ENCODE measurements at places on chromosomes 2 and 18. TPM values are rescaled to one million over a fixed set of nuclear protein-coding genes. Genes with fewer than 3 reads are reported as not detected.

CROCC2 gene
- total RNA-seq, result not detected

FBXO36 gene
- total RNA-seq, result 1.5 TPM

SERPINB11 gene
- total RNA-seq, result not detected

DNA sequence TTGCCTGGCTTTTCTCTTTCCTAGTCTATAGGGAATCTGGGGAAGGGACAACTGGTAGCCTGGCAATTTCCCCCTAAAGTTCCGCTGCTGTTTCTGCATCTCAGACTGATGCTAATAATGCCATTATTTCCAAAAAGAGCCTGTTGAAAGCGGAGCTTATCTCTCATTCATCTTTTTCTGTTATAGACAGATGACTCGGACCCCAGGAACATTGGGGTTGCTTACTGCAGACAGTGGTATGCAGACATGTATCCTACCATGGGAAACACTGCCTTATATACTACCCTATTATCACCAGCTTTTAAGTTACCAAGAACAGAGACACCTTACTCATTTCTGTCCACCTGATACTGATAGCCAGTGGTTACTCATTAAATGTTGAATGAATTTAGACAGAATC is 15.3 kb downstream of the ETAA1 start:
- H3K27ac ChIP-seq, result no peak overlapping the region
- peaks cover 11% of the 10 kb centered on the region for H3K36me3 ChIP-seq
- DNase-seq, result no peak
- H3K4me3 ChIP-seq, result no peak overlapping the region

GRCh38 chr2:104033399-104033798 is 820.5 kb upstream of the POU3F3 start:
- H3K4me3 ChIP-seq, result no peak overlapping the region
- no peak for DNase-seq
- H3K4me1 ChIP-seq, result no peaks in the 10 kb centered on the region
- H3K36me3 ChIP-seq, result no peaks in the 10 kb centered on the region
- no peak overlapping the region for H3K27ac ChIP-seq
- no peaks in the 10 kb centered on the region for H3K27me3 ChIP-seq

- peaks cover 20% of the 10 kb centered on the region for H3K27me3 ChIP-seq
- H3K4me3 ChIP-seq, result no peak overlapping the region
- no peak overlapping the region for H3K27ac ChIP-seq
- no peaks in the 10 kb centered on the region for H3K4me1 ChIP-seq
- no peaks in the 10 kb centered on the region for H3K36me3 ChIP-seq
Measured at GRCh38 chr2:236661762-236662110, 92.1 kb downstream of the ACKR3 start.

- peaks cover 29% of the 10 kb centered on the region for H3K36me3 ChIP-seq
- no peak overlapping the region for H3K27ac ChIP-seq
- peaks cover 13% of the 10 kb centered on the region for H3K4me1 ChIP-seq
- no peak overlapping the region for H3K4me3 ChIP-seq
- no peak for DNase-seq
- H3K27me3 ChIP-seq, result no peaks in the 10 kb centered on the region
Measured at GRCh38 chr2:241182126-241182525, 6.4 kb upstream of the ANO7 start.

DNA sequence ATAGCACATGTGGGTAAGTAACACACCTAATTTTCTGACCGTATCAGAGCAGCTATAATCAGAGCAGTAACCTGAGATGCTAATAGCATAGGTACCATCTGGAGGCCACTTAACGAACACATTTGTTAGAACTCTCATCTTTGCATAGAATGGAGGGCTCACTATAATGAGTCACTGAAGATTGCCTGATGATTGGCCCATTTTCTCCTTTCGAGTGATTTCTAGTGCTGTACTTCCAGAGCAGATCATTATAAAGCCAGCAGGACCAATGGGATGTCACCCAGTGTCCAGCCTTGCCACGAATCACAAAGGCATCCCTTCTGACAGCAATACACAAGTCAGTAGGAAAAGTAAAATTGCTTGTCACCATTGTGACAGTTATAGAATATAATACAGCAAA is 81.7 kb upstream of the REV1 start:
- no peaks in the 10 kb centered on the region for H3K27me3 ChIP-seq
- no peak overlapping the region for H3K4me3 ChIP-seq
- no peak overlapping the region for H3K27ac ChIP-seq
- no peaks in the 10 kb centered on the region for H3K4me1 ChIP-seq

GRCh38 chr2:237581326-237581725 is 9.2 kb downstream of the RAB17 start:
- H3K4me3 ChIP-seq, result no peak overlapping the region
- no peak overlapping the region for H3K27ac ChIP-seq
- H3K27me3 ChIP-seq, result no peaks in the 10 kb centered on the region
- peaks cover 3% of the 10 kb centered on the region for H3K4me1 ChIP-seq
- H3K36me3 ChIP-seq, result no peaks in the 10 kb centered on the region

- H3K4me1 ChIP-seq, result peaks cover 15% of the 10 kb centered on the region
- H3K36me3 ChIP-seq, result peaks cover 18% of the 10 kb centered on the region
- DNase-seq, result no peak
- H3K27me3 ChIP-seq, result no peaks in the 10 kb centered on the region
- H3K4me3 ChIP-seq, result no peak overlapping the region
Measured at GRCh38 chr18:75065251-75066000, 143.5 kb downstream of the PTGR3 start.

DNA sequence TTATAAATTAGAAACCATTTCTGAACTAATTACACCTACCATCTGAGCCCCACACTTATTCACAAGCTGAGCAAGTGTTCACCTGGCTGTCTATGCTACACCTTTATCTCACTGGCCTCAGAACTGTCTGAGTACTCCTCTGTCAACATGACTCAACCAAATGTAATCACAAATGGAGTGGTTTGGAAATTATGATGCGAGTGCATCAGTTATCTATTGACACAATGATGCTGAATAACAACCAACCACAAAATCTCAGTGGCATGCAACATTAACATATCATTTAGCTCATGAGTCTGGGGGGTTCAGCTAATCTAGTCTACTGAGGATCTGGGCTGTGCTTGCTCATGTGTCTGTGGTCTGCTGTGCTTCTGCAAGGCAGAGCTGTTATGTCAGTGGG is 184.2 kb upstream of the NXPH2 start:
- no peak overlapping the region for H3K27ac ChIP-seq
- no peaks in the 10 kb centered on the region for H3K36me3 ChIP-seq
- no peak overlapping the region for H3K4me3 ChIP-seq
- H3K27me3 ChIP-seq, result no peaks in the 10 kb centered on the region
- DNase-seq, result no peak

DNA sequence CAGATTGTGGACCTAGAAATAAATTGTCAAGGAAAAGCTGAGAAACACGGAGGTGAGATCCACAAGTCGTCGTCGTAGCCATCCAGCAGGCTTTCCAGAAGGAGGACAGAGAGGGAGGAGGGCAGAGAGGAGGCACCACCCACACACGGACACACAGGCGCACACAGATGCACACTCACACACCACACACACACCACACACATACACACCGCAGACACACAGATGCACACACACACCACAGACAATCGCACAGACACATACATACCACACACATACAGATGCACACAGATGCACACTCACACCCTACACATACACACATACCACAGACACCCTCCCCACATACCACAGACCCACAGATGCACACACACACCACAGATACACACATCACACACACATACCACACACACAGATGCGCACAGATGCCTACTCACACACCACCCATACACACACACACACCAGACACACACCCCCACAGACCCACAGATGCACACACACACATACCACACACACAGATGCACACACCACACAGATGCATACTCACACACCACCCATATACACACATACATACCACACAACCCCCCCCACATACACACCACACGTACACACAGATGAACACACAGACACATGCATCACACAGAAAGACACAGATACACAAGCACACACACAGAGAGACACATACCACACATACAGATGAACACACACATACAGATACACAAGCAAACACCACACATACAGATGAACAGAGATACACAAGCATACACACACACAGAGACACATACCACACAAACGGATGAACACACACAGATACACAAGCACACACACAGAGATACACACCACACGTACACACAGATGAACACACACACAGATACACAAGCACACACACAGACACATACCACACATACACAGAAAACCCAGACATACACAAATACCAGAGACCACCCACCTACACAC is 12.7 kb upstream of the BOK start:
- peaks cover 22% of the 10 kb centered on the region for H3K27me3 ChIP-seq
- peaks cover under 1% of the 10 kb centered on the region for H3K4me1 ChIP-seq
- no peaks in the 10 kb centered on the region for H3K36me3 ChIP-seq
- no peak overlapping the region for H3K4me3 ChIP-seq

- no peaks in the 10 kb centered on the region for H3K27me3 ChIP-seq
- no peak for DNase-seq
- H3K4me3 ChIP-seq, result no peak overlapping the region
- no peak overlapping the region for H3K27ac ChIP-seq
Measured at GRCh38 chr2:30201990-30202389, 29.3 kb upstream of the LBH start.

DNA sequence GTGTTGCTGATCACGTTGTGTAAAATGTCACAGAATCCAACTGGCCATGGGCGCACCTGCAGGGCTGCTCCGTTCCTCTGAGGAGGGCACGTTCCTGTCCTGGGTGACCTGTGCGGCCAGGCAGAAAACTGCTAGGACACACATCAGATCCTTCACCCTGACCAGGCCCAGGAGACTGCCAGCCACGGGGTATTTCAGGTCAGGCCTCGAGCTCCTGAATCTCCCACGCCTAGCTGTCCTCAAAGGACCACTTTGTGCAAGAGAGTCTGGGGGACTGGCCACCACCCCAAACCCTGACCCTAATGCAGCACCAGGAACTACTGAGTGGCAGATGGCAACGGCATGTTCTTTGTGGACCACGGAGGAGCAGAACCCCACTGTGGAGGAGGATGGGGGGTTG is 11.1 kb downstream of the PRLH start:
- H3K36me3 ChIP-seq, result no peaks in the 10 kb centered on the region
- H3K27ac ChIP-seq, result no peak overlapping the region
- DNase-seq, result no peak
- peaks cover 3% of the 10 kb centered on the region for H3K4me1 ChIP-seq
- no peaks in the 10 kb centered on the region for H3K27me3 ChIP-seq

GRCh38 chr2:86398500-86399474 is 42.4 kb upstream of the KDM3A start:
- no peaks in the 10 kb centered on the region for H3K36me3 ChIP-seq
- H3K4me1 ChIP-seq, result peaks cover 5% of the 10 kb centered on the region
- no peak overlapping the region for H3K4me3 ChIP-seq
- H3K27me3 ChIP-seq, result peaks cover 12% of the 10 kb centered on the region
- DNase-seq, result no peak

GRCh38 chr18:51006948-51007789 is 22.8 kb upstream of the SMAD4 start:
- no peak overlapping the region for H3K4me3 ChIP-seq
- H3K27ac ChIP-seq, result no peak overlapping the region
- H3K27me3 ChIP-seq, result no peaks in the 10 kb centered on the region
- no peaks in the 10 kb centered on the region for H3K36me3 ChIP-seq

GRCh38 chr2:109066917-109067597 is 61.9 kb upstream of the SH3RF3 start:
- H3K27ac ChIP-seq, result no peak overlapping the region
- no peaks in the 10 kb centered on the region for H3K27me3 ChIP-seq
- H3K36me3 ChIP-seq, result no peaks in the 10 kb centered on the region
- peaks cover 14% of the 10 kb centered on the region for H3K4me1 ChIP-seq

GRCh38 chr18:50268022-50268747 is 1.9 kb upstream of the CFAP53 start:
- no peak overlapping the region for H3K27ac ChIP-seq
- H3K36me3 ChIP-seq, result peaks cover 21% of the 10 kb centered on the region
- H3K4me3 ChIP-seq, result peak overlapping the region; percentile 57
- no peaks in the 10 kb centered on the region for H3K27me3 ChIP-seq
- DNase-seq, result peak; percentile 89

DNA sequence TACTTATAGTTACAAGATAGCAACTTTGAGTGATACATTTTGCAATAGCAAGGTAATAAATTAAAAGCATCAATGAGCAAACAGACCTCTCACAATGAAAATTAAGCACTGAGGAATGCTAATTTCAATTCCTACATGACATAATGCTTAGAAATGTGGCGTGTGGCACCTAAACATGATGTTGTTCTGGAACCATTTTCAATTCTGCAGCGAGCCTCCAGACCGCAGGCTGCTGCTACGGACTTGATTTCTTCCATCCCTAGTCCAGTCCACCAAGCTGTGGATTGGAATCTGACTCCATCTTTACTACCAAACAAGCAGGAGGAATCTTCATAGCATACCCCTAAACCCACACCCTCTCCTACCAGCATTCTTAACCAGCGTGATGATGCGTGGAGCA is 58.7 kb upstream of the ZNF397 start:
- H3K27me3 ChIP-seq, result no peaks in the 10 kb centered on the region
- H3K4me1 ChIP-seq, result no peaks in the 10 kb centered on the region
- no peak overlapping the region for H3K27ac ChIP-seq

GRCh38 chr2:229445501-229446211 is 174.6 kb upstream of the PID1 start:
- H3K36me3 ChIP-seq, result no peaks in the 10 kb centered on the region
- H3K4me3 ChIP-seq, result no peak overlapping the region
- no peak for DNase-seq
- H3K4me1 ChIP-seq, result no peaks in the 10 kb centered on the region
- no peak overlapping the region for H3K27ac ChIP-seq

- H3K4me3 ChIP-seq, result no peak overlapping the region
- DNase-seq, result peak; percentile 22
- H3K27me3 ChIP-seq, result no peaks in the 10 kb centered on the region
- H3K27ac ChIP-seq, result no peak overlapping the region
- no peaks in the 10 kb centered on the region for H3K36me3 ChIP-seq
Measured at GRCh38 chr2:177161741-177162460, 50.7 kb upstream of the HNRNPA3 start.

DNA sequence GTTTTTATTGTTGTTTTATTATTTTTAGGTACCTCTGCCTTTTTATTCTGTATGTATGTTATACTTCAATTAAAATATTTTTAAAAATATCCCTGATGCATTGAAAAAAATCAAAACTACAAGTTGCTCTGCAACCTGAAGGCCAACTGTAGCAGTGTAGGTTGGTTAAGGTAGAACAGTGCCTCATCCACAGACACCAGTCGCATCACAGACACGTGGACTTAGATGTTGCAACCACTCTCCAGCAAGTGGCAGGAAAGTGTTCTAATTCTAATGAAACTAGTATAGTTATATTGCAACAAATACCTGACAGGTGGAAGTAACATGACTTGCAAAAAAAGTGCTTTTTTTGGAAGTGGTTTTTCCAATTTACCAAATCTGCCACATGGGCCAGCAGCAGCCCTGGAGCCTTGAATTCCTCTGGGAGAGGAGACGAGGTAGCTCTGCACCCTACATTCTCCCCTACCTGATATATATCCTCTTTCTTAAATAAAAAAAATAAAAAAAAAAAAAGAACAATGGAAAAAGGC is 28.4 kb upstream of the SLC3A1 start:
- H3K4me1 ChIP-seq, result peaks cover 12% of the 10 kb centered on the region
- DNase-seq, result no peak
- H3K27me3 ChIP-seq, result no peaks in the 10 kb centered on the region
- H3K36me3 ChIP-seq, result no peaks in the 10 kb centered on the region
- H3K4me3 ChIP-seq, result no peak overlapping the region
- no peak overlapping the region for H3K27ac ChIP-seq

Data from activated CD4-positive, alpha-beta T cell treated with anti-CD3 and anti-CD28 coated beads for 36 hours (primary cell).